ENCODE measurements at places on chromosomes 12 and 14. TPM values are rescaled to one million over a fixed set of nuclear protein-coding genes. Genes with fewer than 3 reads are reported as not detected.

CHGA gene
- total RNA-seq, result 10.5 TPM

EFS gene
- total RNA-seq, result 0.05 TPM

DNA sequence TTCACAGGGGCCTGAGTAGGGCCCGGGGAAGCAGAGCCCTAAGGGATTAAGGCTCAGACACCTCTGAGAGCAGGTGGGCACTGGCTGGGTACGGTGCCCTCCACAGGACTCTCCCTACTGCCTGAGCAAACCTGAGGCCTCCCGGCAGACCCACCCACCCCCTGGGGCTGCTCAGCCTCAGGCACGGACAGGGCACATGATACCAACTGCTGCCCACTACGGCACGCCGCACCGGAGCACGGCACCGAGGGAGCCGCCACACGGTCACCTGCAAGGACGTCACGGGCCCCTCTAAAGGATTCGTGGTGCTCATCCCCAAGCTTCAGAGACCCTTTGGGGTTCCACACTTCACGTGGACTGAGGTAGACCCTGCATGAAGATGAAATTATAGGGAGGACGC lies 7.1 kb downstream of the LTBR start:
- no peak for DNase-seq

- no peak for DNase-seq
Measured at GRCh38 chr14:69712599-69713088, 54.3 kb upstream of the SRSF5 start.

DNA sequence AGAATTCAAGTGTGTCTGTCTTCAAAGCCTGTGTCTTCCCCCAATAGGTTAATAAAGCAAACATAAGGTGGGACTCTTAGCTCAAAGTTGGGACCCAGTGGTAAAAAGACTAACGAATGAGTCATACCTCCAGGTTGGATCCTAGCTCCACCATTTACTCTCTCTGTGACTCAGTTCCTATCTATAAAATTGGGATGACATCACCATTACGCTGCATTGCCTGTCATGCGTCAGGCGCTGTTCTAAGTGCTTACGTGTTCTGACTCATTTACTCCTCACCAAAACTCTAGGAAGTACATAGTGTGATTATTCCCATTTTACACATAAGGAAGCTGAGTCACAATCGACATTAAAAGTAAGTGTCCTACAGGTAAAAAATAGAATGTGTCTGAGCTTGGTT lies 915.8 kb downstream of the VRK1 start:
- DNase-seq, result no peak

DNA sequence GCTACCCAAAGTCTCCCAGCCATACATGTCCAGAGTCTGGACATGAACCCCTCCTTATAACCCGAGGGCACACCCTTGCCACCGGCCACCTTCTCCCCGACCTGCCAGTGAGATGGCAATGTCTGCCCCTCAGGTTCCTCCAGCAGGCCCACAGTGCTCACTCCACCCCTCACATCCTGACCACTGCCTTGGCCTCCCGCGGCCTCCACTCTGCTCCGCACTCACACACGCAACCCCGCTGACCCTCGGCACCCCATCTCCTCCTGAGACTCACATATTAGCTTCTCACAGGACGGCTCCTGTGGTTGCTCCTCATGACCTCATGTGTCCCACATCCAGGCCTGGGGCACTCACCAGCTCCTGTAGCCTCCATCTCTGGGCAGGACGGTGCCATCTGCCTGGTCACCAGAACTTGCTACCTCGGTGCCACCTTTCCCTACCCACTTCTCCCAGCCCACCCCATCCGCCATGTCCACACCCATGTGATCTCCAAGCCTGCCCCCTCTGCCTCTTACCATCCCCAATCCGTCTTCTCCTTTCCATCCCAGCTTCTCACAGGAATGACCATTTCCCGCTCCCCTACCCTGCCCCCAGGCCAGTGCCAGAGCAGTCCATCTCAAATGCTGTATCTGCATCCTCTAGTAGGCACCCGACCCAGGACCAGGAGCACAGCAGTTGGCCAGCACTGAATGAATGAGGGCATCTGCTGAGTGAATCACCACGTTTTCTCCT lies 198.6 kb upstream of the DIO3 start:
- no peak for DNase-seq

DNA sequence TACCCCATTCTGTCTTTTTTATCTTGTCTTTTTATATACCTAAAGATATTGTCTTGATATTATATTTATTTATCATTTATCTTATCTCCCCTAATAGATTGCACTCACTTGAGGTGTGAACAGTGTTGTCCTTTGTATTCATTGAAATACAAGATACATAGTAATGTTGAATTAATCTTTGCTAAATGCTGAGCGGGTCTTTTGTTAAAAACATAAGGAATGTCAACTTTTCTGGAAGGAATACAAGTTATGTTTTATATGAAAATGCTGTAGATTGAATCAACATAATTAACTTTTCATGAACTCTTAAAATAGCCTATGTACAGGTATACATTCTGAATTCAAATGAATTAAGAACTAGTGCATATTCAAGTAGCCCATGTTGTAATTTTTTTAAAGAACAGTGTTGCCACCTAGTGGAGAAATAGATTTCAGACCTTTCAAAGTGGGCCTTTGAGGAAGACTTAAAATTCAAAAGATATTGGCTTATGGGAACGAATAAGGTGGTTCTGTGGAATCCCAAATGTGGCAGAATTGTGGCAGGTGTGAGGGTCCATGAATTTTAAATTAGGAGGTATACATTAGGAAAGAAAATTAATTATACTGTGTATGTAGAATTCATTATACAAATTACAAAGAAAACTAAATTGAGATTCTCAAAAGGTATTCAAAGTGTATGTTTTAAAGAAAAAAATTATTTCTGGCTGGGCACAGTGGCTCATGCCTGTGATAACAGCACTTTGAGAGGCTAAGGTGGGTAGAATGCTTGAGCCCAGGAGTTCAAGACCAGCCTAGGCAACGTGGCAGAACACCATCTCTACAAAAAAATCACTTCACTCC lies 19.1 kb downstream of the BBOF1 start:
- peak; percentile 65 for DNase-seq

- peak; percentile 43 for DNase-seq
Measured at GRCh38 chr14:67240168-67240932, 885 bp upstream of the PALS1 start.

DNA sequence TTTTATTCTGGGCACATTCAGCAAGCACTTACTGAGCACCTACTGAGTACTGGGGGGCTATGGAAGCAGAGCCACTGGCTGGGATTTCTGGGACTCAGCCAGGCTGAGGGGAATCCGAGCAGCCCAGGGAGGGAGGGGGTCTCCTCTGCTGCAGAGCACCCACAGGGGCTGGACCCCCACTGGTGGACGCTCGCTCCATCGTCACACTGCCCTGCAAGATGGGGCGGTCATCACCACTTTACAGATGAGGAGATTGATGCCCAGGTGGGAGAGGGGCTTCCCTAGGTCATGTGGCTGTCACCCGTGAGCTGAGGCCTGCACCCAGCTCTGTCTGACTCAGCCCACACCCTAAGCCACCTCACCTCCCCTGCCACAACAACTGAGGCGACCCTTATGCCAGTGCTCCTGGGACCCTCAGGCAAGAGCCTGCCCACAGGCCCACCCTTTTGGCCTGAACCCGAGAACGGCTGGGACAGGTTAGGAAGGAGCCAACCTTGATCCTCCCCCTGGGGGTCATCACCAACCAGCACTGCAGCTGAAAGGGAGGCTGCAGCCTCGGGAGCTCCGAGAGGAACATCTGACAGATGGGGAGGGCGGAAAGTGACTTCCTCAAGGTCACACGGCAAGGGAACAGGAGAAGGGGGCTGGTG lies 74.4 kb downstream of the SERPINA3 start:
- no peak for DNase-seq

RDH12 gene
- not detected for total RNA-seq

DNA sequence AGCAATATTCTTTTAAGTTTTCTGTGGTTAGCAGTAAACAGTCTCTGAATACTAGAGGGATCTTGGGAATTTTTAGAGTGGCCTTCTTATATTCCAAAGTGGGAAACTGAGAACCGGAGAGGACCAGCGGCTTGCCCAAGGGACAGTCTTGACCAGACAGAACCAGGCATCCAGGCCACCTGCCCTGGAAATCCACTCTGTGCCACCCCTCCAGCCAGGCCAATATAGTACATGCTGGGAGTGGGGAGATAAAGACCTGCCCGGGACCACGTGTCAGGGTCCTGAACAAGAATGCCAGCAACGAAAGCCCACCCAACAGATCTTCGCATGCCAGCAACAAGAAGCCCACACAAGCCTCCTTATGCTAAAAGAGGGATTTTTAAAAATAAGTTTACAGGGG lies 49.4 kb upstream of the RIN3 start:
- no peak for DNase-seq

AQP2 gene
- total RNA-seq, result not detected

MIPOL1 gene
- total RNA-seq, result 29.7 TPM

HDAC7 gene
- 17.2 TPM for total RNA-seq

GRCh38 chr14:94054401-94054800 lies 26.6 kb downstream of the DDX24 start:
- DNase-seq, result no peak

DNA sequence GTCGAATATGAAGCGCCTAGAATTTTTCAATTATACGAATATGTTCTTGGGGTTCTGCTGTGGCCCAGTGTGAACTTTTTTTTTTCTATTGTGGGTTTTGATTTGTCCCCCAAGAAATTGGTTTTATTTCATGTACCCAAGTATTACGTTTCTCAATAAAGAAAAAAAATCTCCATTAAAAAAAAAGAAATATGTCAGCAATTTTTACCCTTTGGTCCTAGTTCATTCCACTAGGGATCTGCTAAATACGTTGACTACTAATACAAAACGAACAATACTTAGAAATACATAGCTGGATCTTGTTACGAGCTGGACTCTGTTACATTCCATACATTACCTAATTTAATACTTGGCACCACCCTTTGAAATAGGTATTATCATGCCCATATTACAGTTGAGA lies 216.9 kb downstream of the SLC16A7 start:
- no peak for DNase-seq

GRCh38 chr12:24921251-24922038 lies 27.5 kb downstream of the BCAT1 start:
- DNase-seq, result no peak

GRCh38 chr12:34021071-34021470 lies 1.2 kb upstream of the ALG10 start:
- no peak for DNase-seq

DNA sequence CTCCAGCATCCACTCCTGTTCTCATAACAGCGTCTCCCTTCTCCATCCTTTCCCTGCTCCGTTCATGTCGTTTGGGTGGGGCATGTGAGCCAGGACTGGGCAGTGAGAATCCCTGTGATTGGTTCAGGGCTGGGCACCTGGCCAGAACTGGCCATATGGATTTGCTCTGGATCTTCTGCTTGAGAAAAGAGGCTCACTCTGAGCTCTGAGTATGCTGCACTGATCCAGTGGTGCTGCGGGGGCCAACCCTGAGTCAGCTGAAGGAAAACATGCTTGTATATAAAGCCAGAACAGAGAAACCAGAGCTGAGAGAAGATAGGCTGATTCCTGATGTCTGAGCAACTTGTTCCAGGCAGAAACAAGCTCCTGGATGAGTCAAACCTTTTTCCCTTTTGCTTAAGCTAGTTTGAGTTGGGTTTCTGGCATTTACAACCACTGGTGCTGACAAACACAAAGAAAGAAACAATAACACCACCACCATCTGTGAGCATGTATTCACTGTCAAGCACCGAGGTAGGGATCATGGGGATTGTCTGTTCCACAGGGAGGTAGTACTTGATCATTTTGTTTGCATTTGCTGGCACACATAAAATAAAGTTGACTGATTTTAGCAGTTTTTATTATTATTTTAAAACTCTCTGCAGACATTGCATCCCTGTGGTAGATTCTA lies 14.0 kb upstream of the HPD start:
- no peak for DNase-seq

DNA sequence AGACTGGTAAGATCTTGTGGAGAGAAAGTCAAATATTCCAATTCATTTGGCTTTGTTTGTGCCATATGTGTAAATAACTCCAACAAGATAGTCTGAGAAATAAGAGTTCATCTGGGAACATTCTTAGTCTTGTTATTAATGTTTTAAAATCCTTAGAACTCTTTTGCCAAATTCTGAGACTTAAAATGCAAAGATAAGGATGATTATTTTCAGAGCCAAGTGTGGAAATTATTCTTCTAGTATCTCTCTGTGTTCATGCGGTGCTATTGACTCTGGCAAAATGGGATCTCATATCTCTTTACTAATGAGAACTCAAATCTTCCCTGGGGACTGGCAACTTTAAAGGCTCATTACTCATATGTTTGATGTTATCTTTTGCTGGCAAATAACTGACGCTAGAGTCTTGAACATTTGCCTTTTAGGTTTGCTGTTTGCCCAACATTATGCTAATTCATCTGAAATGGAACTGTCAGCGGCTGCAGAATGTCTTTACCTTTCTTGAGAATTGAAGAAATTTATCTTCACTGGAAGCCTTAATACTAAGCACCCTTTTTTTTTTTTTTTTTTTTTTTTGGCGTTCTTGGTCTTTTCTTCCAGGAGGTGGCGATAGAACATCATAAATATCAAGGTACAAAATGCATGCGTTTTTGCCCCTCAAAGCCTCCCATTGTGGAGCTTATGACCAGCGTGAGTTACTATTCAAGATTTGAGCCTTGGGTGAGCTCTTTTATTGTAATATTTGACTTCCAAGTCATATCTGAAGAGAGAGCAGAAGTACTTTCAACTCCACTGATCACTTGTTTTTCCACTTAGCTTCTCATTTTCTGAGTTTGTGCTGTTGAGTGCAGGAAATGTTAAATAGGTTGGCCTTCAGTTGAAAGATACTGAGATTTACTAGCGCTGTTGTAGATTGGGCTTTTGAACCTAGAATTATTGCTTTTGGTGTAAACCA lies 86.5 kb downstream of the CAND1 start:
- peak; percentile 45 for DNase-seq

EML5 gene
- 0.82 TPM for total RNA-seq

GRCh38 chr12:54217774-54218241 lies 29.0 kb upstream of the SMUG1 start:
- no peak for DNase-seq

- no peak for DNase-seq
Measured at GRCh38 chr12:65364046-65364445, 85.6 kb downstream of the MSRB3 start.

HSPB8 gene
- total RNA-seq, result 35.8 TPM

DNA sequence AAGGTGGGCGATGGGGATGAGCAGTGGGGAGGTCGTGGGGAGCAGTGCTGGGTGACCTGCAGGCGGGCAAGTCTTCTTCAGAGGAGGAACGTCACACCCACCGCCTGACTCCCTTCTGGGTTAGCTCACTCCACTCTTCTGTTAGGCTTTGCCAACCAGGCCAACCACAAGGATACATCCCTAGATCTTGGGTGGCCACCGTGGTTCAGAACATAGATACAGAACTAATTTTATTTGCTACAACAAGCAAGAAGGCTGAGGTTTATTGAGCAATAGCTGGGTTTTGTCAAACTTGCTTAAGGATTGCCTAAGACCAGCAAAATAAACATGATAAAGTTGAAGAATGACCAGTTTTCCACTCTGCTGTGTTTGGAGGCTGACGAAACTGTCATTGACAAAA lies 109.4 kb downstream of the DACT1 start:
- peak; percentile 14 for DNase-seq

SLC4A8 gene
- 0.29 TPM for total RNA-seq

- DNase-seq, result no peak
Measured at GRCh38 chr12:75984577-75985182, 46.9 kb downstream of the PHLDA1 start.

TUBA1C gene
- 618 TPM for total RNA-seq

All from NCI-H460 (cell line).